Activated CD4-positive, alpha-beta memory T cell treated with anti-CD3 and anti-CD28 coated beads for 36 hours (primary cell): ENCODE measurements at places on chromosomes 12 and 14.

DNA sequence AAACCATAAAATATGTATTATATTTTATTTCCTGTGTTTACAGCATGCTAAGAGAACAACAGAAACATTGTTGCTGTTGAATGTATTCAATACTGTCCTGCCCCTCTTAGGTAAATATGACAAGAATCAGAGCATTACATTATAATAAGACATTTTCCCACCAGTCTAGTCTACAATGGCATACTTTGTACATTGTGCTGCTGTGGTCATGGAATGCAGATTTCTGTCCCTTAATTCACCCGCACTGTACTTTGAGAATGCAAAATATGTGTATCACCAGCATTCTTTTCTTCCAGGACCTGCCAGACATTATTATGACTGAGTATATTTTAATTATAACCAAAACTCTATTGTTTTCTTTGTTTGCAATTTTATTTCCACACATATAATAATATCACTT lies 16.5 kb upstream of the OR10AD1 start:
- no peak for DNase-seq

DNA sequence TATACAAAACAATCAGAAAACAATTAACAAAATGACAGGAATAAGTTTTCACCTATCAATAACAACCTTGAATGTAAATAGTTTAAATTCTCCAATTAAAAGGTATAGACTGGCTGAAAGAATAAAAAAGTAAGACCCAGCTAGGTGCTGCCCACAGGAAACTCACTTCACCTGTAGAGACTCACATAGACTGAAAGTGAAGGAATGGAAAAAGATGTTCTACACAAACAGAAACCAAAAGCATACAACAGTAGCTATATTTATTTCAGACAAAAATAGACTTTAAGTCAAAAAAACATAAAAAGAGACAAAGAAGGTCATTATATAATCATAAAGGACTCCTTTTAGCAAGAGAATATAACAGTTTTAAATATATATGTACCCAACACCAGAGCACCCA lies 152.4 kb upstream of the PWP1 start:
- no peak for DNase-seq

DNA sequence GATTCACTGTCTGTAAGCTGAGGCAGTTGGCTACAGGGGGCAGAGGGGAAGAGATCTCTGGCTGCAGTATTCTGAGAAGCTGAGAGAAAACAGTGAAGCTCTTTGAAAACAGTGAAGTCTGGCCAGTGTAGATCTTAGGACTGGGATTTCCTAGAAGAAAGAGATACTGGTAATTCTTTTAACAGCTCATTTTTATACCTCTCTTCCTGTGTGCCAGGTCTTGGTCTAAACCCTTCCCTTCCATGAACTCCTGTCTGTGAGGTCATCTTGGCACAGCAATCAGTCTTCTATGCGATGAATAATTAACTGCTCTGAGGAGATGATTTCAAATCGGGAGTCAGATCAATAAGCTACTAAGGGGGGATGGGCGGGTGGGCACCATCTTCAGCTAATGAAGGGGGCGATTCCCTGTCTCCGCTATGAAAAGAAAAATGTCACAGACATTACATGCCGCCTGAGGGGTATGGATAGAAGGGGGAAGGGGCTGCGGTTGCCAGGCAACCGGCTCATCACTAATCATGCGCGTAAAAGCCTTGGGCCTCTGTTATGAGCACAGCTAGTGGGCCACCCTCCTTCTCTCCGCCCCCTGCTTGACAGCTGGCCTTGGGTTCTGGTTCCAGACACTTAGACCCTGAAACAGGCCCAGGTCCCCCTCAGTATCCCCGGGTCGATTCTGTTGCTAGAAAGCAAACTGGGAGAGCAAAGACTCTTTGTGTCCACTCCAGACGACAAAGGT lies 75.3 kb upstream of the CEP83 start:
- no peak for DNase-seq

DNA sequence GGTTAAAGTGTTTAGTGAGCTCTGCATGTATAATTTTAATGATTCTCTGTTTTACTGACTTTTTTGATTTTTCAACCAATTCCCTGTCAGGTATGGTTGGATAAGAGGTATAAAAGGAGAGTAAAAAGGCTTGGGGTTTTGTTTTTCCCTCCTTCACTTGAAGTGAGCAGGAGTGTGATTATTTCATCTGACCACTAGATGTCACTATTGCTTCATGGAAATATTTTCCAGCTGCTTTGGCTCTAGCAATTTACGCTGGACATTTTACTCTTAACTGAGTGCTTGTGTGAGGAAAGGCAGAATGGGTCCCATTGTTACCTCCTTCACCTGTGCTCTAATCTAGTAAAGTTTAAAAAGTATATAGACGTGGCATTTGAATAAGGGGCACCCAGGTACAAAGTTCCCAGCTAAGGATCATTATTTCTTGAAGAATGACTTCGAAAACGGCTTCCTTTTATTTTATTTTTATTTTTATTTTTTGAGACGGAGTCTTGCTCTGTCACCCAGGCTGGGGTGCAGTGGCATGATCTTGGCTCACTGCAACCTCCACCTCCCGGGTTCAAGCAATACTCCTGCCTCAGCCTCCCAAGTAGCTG lies 66.5 kb downstream of the TBC1D30 start:
- no peak for DNase-seq

DNA sequence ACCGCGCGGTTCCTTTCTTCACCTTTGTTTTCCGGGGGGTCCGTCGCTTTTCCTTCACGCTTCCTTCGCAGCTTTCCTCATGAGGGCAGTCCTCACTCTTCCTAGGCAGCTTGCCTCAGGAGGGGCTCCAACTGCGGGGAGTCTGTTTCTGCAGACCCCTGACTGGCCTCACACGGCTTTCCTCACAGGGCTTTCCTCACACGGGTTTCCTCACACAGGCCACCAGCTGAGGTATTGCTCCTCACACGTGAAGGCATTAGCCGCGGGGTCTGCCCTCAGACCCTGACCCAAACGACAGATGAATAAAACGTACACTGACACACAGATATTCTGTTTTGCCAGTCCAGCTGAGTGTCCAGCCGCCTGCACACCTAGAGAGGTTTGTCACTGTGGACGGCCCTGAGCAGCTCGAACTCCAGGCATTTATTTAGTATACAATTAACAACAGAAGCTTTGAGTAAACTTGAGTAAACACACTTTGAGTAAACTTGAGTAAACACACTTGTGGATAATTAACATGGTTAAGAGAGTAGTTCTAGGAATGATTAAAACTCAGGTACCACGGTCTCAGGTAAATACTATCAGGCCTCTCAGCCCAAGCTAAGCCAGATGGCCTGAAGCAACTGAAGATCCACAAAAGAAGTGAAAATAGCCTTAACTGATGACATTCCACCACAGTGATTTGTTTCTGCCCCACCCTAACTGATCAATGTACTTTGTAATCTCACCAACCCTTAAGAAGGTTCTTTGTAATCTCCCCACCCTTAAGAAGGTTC lies 16.1 kb upstream of the LYZ start:
- DNase-seq = no peak

GRCh38 chr14:32090686-32091085 lies 13.6 kb downstream of the ARHGAP5 start:
- DNase-seq = no peak

GRCh38 chr14:67420102-67420739 lies 8.3 kb upstream of the PLEK2 start:
- peak; percentile 58 for DNase-seq

GRCh38 chr12:11688379-11688778 lies 38.9 kb downstream of the ETV6 start:
- DNase-seq = no peak

GRCh38 chr12:89544681-89545184 lies 18.9 kb upstream of the POC1B start:
- DNase-seq = no peak

DNA sequence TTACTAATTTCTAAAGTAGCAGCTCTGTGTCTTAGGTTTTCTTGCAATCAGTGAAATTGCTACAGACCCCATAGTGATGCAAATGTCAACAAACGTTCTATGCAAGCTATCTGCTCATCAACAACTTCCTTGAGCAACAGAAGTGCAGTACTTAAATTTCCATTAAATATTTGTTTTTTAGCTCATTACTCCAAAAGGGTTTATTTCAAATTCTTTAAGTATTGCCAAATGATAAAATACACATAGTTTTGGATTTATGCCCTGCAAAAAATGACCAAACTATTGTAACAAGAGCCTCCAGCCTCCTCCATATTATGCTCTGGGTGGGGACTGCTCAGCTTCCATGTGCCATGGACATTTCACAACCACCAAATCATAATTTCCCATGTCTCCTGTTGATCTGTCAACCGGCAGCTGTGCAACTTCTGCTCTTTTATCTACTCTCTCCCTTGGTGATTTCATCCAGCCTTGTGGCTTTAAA lies 4.4 kb downstream of the BDKRB1 start:
- DNase-seq = no peak
